ENCODE measurements at places on chromosomes 3 and 15. TPM values are rescaled to one million over a fixed set of nuclear protein-coding genes. Genes with fewer than 3 reads are reported as not detected.

The CSPG4 gene
- polyA plus RNA-seq: 8.5 TPM

The CHRNB4 gene
- not detected for polyA plus RNA-seq

The C3orf18 gene
- 28.7 TPM for polyA plus RNA-seq

- DNase-seq: no peak
Measured at GRCh38 chr3:116242825-116243224, 202.5 kb downstream of the LSAMP start.

- DNase-seq: no peak
Measured at GRCh38 chr3:33165372-33165771, 51.6 kb downstream of the CRTAP start.

DNA sequence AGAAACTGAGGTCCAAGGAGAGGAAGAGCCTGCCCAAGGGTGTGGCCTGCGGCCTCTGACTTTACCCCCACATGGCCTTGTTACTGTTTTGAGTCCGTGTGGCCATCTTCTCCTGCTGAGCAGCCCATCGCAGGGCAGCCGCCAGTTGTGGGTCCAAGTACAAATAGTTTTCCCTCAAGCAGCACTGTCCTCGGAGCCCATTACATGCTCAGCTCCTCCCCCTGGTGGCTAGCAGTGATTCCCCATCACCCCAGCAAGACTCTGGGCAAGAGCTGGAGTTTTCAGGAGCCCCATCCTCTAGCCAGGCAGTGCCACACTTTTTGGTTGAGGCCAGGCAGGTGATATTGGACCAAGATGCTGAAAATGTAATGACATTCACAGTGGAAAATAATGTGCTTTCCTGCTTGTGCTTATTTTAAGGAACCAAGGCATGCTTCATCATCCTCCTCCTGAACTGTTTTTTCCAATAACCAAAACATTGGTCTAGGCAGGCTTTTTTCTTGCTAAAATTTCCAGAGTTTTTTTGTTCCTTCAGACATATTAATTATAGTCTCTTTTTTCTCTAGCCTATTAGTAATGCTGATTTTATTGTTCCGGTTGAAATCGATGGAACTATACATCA, 23.2 kb upstream of the VILL start:
- no peak for DNase-seq

- no peak for DNase-seq
Measured at GRCh38 chr15:92636401-92636907, 19.1 kb downstream of the FAM174B start.

GRCh38 chr3:18586076-18586475, 160.9 kb upstream of the SATB1 start:
- DNase-seq: no peak

DNA sequence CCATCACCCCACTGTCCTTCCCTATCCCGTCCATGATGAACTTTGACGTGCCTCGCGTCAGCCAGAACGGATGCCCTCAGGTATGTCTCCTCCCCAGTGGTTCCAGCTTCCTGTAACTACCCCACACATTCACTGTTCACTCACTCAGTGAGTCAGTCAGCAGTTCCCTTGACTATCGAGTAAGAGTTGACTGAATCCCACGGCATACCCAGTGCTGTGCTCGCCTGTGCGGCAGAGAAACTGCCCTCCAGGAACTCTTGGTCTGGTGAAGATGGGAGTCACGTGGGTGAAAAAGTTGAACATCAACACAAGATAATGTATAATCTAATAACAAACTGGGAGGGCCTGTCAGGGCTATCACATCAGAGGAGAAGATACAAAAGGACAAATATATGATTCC, 36.7 kb downstream of the CCDC33 start:
- DNase-seq: no peak

GRCh38 chr3:104298662-104299061, 1068.0 kb upstream of the ALCAM start:
- DNase-seq: no peak

GRCh38 chr3:172869368-172869771, 118.8 kb downstream of the ECT2 start:
- DNase-seq: no peak

GRCh38 chr3:169289273-169289672, 374.2 kb downstream of the MECOM start:
- DNase-seq: no peak

DNA sequence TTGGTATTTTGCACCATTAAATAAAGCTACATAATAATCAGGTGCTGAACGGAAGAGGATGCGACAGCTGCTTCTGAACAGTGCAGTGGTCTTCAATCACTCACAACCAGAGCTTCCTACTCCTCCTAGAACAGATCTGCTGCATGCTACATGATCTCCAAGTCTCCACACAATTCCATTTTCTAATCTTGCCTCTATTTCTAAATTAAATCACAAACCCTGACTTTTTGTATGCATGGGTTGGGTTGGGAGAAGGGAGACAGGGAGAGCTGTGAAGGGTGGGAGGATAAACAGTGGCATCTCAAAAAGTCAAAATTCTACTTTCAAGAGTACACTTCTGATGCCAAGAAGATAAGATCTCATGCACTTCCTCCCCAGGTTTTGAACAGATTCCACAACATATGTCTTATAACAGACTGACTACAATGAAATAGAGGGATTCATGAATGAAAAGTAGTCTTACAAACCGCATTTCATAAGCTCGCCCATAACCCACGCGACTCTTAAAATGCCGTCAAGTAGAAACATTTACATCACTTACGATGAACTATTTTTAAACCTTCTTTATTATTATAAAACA, 57.2 kb downstream of the CHSY1 start:
- DNase-seq: no peak
